ENCODE measurements at places on chromosomes 4 and X. TPM values are rescaled to one million over a fixed set of nuclear protein-coding genes. Genes with fewer than 3 reads are reported as not detected.

TENT5D gene
- total RNA-seq, result not detected

ANOS1 gene
- 2.3 TPM for total RNA-seq

DNA sequence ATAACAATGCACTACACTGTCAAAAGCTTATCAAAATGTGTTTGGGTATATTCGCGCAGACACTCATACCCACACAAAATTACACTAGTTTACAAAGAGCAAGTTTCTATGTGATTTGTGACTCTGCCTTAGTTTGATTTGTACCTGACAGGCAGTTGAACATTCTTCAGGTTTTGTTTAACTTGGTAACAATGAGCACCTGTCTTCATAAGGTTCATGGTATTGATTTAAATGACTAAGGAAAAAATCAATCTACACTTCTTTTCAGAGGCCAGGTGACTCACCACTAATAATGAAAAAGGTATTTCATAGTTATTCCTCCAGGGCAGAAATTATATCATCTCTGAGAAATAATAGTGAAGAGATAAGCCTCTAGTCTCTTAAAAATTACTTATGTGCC lies 1114.6 kb upstream of the AGA start:
- DNase-seq, result no peak

DNA sequence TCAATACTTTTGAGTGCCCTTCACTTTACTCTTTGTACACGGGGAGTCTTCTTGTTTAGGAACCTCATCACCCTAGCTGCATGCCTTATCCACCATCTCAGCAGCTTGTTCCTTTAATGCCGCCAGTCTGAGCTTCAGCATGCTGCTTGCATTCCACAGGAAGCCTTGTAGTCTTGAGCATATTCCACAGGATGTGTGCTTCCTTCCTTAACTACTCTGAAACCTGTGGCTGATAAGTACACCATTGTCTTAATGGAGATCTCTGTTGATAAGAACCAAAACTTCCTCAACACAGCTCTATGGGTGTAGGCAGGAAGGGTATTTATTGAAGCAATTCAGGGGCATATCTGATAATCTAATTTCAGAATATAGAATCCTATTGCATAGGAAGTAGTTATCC lies 24.4 kb upstream of the CCNI start:
- no peak for DNase-seq

GRCh38 chr4:74395633-74396032 lies 30.7 kb downstream of the EREG start:
- no peak for DNase-seq

DNA sequence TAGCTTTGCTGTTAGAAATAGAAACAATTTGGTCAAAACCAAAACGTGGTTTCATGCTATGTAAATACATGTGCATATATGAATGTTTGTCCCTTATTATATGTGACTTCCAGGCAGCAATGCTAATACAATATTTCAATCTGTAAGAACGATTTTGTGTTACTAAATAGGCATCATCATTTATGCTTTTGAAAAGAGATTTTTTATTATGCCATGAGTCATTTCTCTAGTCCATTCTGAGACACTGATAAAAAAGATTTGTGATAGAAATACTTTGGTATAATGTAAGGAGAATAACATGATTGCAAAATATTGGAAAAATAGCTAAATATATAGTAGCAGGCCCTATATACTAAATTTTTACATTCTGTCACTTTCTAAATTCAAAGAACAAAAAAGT lies 28.9 kb downstream of the SYNPO2 start:
- no peak for DNase-seq

SMIM43 gene
- 0.07 TPM for total RNA-seq

- DNase-seq, result no peak
These were observed 85.9 kb upstream of the CLCN4 start for GRCh38 chrX:10070714-10071436.

SLC9B1 gene
- total RNA-seq, result 1.1 TPM

BTK gene
- 0.14 TPM for total RNA-seq

- DNase-seq, result no peak
These were observed 13.7 kb downstream of the LRPAP1 start for GRCh38 chr4:3518511-3518880.

DNA sequence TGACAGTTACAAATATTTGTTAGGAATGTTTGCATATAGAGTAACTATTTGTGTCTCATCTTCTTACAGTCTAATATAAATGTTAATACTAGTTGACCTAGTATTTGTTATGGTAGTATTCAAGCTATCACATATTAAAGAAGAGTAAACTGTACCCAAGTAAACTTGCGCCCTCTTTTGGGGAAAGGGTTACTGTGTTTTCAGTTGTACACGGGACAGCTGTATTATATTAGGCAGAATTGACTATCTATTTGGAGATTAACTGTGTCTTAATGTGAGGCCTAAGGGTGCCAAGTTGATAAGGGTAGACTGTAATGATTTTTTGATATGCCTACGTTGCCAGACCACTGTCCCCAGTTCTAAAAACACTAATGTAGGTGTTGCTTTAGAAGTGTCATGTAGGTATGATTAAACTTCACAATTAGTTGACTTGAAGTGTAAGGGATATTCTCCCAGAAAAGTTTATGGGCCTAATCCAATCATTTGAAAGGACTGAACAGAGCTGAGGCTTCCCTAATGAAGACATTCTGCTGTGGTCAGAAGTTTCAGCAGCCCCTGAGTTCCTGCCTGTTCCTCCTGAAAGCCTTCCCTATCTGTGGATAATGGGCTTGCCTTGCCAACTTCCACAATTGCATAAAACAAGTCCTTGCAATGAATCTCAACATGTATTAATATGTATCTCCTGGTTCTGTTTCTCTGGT lies 172.8 kb upstream of the CXCL13 start:
- DNase-seq, result no peak

NPY5R gene
- 0.12 TPM for total RNA-seq

DNA sequence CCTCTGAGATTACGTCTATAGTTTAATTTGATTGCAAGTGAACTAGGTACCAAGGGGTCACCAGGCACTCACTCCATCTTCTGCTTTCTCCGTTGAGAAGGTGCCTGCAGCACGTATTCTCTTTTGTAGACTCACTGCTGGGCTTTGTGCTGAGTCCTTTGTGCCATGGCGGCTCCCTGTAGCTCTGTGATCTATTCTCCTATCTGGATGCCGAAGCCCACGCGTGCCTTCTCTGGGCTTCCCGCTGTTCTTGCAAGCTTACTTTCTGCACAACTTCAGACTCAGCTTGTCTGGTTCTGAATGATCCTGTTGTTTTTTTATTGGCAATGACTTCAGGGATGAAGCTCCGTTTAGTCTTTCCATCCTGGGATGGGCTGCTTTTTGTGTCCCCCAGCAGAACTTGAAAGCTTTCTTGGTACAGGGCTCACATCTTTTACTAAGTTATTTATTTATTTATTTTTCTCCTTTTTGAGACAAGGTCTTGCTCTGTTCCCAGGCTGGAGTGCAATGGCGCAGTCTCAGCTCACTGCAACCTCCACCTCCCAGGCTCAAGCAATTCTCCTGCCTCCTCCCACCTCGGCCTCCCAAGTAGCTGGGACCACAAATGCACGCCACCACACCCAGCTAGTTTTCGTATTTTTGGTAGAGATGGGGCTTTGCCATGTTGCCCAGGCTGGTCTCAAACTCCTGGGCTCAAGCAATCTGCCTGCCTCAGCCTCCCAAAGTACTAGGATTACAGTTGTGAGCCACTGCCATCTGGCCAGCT lies 100.9 kb upstream of the NKX1-1 start:
- no peak for DNase-seq

- no peak for DNase-seq
These were observed 73.2 kb downstream of the HOPX start for GRCh38 chr4:56607926-56608325.

- no peak for DNase-seq
These were observed 142.1 kb downstream of the CPEB2 start for GRCh38 chr4:15144249-15144966.

DCAF12L2 gene
- total RNA-seq, result 0.06 TPM

DNA sequence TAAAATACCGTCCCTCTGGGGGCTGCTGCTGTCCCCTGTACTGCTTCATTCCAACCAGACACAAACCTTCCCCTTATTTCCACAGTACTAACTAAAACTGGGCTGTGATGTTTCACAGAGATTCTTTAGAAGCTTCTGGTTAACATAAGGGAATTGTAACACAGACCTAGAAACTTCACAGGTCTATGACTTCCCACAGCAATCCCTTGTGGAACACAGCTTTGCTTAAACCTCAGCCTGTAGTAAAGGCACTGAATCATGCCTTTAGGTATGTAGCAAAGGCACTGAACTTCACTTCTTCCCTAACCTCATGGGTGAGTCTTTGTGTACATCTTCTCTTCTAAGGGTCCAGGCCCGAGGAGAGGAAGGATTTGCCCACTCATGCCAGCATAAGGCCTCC lies 49.4 kb downstream of the SPINK2 start:
- DNase-seq, result no peak

DNA sequence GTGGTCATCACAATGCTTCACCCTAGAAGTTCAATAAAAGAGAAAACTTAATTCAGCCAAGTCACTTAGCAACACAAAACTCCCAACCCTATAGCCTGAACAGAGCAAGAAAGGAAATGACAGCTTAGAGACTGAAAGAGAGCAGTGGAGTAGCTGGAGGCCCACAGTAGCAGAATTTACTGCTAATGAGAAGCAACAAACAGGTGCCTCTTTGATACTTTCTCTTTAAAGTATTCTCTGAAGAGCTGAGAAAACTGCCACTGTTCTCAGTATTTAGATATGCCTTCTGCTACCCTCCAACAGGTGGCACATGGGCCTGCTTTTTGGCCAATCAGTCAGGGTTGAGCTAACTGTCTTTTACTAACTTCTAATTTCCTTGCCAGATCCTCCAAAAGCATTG lies 240.0 kb downstream of the GPC3 start:
- no peak for DNase-seq

SYP gene
- total RNA-seq, result 0.29 TPM

TRO gene
- total RNA-seq, result 6.1 TPM

DNA sequence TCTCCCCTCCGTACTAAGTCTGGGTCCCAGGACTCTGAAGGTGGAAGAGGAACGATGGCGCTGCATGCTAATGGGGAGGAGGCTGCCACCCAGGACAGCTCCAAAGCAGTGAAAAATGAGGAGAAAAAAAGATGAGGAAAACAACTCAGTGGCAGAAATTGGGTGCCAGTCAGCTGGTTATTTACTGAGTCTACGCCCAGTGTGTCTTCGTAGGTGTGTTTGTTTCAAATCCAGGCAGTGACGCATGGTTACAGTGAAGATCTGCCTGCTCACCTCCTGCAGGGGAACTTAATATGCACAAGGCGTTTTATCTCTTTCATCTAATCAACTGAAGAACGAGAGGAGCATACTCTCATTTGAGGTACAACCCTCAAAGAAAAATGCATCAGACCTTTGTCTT lies 70.9 kb upstream of the FBXW7 start:
- no peak for DNase-seq

GRCh38 chrX:94057385-94057784 lies 383.4 kb downstream of the FAM133A start:
- DNase-seq, result no peak

- no peak for DNase-seq
These were observed 70.9 kb upstream of the UGT2B7 start for GRCh38 chr4:69025191-69025998.

DNA sequence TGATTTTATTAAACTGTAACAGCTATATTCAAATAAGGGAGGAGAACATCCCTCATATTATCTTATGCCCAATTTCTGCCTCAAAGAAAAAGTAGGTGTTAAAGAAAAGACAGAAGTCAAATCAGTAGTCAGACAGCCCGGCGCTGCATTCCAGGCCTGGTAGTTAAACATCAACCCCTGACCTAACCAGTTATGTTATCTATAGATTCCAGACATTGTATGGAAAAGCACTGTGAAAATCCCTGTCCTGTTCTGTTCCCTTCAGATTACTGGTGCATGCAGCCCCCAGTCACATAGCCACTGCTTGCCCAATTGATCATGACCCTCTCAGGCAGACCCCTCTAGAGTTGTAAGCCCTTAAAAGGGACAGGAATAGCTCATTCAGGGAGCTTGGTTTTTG lies 269.9 kb upstream of the GALNT7 start:
- no peak for DNase-seq

CWH43 gene
- 0.52 TPM for total RNA-seq

PDLIM3 gene
- total RNA-seq, result 8.5 TPM

DNA sequence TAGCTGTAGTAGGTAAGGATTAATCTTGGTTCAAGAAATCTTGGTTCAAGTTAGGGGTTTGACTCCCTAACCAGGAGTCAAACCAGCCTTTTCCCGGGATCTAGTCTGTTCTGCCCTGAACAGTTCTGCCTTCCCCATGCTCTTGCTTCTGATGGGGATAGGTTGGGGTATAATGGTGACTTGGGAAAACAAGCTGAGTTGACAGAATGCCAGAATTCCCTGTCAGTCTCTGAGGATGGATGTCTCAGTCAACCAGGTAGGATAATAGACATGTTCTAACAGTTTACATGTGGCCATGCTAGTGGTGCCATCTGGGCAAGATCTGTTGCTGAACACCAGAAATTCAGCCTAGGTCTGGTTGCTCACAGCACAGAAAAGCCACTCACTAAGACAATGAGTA lies 51.4 kb downstream of the RAB40AL start:
- no peak for DNase-seq

RS1 gene
- total RNA-seq, result not detected

- no peak for DNase-seq
These were observed 125.1 kb upstream of the PSAPL1 start for GRCh38 chr4:7559741-7560395.

- no peak for DNase-seq
These were observed 30.3 kb downstream of the SH3KBP1 start for GRCh38 chrX:19857131-19857530.

AFF2 gene
- under 0.01 TPM for total RNA-seq

GRCh38 chrX:10173331-10173900 lies 16.6 kb downstream of the CLCN4 start:
- peak; percentile 79 for DNase-seq

DNA sequence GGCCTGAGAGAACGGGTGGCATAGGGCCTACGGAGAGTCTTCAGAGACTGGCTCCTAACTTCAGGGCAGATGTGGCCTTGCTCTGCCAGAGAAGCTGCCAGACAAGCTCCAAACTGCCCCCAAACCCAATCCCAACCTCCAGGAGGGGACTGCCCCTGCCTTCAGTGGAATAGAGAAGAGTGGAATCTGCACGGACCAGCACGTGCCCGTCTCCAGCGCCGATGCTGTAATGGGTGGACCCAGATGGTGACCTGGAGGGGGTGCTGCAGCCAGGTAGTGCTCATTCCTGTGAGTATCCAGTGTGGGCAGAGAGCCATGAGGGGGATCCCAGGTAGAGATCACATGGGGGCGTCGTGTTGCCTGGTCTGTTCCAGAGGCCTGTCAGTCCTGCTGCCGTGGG lies 73.2 kb upstream of the NKX1-1 start:
- no peak for DNase-seq

CLDN22 gene
- total RNA-seq, result not detected
